ENCODE measurements at places on chromosomes 16 and 17.

- DNase-seq: no peak
Observed at GRCh38 chr16:14365200-14365851, 264.7 kb downstream of the PARN start.

DNA sequence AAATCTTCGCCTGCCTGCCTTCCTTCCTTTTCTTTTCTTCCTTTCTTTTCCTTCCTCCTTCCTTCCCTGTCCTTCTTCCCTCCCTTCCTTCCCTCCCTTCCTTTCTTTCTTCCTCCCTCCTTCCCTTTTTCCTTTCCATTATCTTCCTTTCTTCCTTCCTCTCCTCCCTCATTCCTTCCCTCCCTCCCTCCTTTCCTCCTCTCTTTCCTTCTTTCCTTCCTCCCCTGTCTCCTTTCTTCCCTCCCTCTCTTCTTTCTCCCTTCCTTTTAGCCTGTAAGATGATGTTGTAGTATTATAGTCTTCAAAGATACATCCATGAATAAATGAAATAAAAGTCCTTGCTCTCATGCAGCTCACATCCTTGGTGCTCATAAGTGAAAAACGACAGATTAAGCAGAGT is 539.3 kb downstream of the RBFOX1 start:
- DNase-seq: no peak

DNA sequence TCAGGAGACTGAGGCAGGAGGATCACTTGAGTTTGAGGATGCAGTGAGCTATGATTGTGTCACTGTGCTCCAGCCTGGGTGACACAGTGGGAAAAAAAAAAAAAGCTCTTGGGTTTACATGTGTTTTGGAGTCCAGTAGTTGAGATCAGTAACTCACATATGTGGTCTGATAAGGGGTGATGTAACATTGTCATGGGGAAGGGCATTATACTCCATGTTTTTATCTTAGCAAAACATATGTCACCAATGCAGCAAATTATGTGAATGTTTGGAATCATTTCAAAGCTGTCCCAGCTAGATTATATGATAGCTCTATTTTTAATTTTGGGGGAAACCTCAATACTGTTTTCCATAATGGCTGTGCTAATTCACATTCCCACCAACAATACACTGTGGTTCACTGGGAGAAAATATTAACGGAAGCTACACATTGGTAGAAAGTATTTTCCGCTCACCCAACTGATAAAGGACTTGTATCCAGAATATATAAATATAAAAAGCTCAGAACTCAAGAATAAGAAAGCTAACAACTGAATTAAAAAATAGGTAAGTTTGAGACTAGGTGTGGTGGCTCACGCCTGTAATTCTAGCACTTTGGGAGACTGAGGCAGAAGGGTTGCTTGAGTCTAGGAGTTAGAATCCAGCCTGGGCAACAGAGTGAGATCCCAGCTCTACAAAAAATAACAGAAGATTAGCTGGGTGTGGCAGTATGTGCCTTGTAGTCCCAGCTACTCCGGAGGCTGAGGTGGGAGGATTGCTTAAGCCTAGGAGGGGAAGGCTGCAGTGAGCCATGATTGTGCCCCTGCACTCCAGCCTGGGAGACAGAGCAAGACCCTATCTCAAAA is 224.1 kb upstream of the TBX2 start:
- DNase-seq: no peak

DNA sequence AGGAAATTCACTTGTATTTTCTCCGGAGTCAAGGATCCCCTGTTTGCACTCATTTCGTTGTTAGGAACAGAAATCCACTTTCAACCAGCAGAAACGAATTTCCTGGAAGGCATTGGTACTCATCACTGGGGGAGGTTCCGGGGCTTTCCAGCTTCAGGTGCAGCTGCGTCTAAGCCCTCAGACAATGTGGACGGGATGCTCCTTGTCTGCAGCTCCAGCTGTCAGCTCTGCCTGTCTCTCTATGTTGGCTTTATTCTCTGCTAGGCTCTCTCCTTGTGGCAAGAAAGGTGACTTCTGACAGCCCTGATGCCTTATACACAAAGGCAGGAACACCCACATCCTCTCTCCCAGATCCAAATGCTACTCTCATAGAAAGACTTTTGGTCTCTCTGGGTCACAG is 183.9 kb upstream of the HSBP1 start:
- DNase-seq: no peak

GRCh38 chr17:5832886-5833285 is 237.3 kb upstream of the WSCD1 start:
- no peak for DNase-seq

DNA sequence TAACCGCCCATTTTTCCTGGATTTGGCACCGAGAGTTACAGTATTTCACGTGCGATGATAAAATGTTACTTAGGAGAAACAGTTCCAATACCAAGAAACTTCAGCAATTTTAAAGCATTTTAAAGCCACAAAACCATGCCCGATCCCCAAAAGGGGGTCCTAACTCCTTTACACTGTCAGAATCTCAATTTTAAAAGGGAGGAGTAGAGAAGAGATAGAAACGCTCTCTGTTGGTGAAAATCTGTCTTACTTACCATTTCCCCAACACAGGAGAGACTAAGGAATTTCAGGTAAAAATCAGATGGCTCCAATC is 526 bp upstream of the RNASEK start:
- no peak for DNase-seq

GRCh38 chr16:81551821-81552304 is 107.3 kb downstream of the CMIP start:
- no peak for DNase-seq

DNA sequence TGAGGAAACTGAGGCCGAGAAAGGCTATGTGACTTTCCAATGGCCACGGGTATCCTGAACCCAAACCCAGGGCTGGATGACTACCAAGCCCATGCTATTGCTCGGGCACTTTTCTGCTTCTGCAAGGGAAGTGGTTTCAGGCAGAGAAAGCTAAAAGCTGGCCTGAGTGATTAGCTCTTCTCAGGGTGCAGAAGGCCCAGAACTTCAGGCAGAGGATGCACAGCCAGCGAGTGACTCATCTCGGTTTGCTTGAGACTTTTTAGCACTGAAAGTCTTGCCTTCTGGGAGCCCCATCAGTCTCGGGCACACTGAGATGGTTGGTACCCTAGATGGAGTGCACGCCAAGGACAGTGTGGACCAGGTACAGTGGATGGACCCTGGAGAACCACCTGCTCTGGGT is 129.5 kb upstream of the SDK2 start:
- no peak for DNase-seq

DNA sequence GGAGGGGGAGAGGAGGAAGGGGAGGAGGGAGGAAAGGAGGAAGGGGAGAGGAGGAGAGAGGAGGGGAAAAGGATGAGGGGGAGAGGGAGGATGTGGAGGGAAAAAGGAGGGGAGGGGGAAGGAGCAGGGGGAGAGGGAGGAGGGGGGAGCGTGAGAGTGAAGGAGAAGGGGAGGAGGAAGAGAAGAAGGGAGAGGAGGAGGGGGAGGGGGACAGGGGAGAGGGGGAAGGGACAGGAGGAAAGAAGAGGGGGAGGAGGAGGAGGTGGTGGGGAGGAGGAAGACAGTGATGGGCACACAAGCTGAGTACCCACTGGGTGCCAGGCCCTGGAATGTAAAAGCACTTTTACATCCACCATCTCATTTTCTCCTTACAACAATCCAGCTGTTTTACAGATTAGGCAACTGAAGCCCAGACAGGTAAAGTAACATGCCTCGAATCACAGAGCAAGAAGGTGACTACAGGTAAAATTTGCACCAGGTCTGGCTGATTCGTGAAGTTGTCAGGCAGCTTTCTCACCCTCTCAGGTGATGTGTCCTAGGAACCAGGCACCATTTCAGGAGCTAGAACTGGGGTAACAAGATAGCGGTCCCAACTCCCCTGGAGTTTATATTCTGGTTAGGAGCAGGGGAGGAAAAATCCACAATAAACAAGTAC is 10.0 kb upstream of the LITAF start:
- DNase-seq: no peak

DNA sequence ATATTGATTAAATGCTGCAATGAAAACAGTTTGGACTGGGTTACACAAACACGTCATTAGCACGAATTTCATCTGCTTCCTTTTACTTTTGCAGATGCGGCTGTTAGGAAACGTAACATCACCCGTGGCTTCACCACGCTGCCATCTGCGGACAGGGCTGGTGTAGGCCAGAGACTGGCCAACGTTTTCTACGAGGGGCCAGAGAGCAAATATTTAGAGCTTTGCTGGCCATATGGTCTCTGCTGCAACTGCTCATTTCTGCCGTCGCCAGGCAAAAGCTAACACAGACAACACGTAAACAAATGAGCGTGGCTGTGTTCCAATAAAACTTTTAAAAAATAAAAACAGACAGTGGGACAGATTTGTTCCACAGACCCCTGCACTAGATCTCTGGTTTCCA is 96.6 kb downstream of the ENGASE start:
- DNase-seq: no peak

- DNase-seq: no peak
Observed at GRCh38 chr16:78100112-78100467, 636 bp downstream of the WWOX start.

GRCh38 chr16:56357241-56357764 is 68.0 kb downstream of the AMFR start:
- no peak for DNase-seq

GRCh38 chr16:86019446-86020047 is 120.6 kb downstream of the IRF8 start:
- no peak for DNase-seq

DNA sequence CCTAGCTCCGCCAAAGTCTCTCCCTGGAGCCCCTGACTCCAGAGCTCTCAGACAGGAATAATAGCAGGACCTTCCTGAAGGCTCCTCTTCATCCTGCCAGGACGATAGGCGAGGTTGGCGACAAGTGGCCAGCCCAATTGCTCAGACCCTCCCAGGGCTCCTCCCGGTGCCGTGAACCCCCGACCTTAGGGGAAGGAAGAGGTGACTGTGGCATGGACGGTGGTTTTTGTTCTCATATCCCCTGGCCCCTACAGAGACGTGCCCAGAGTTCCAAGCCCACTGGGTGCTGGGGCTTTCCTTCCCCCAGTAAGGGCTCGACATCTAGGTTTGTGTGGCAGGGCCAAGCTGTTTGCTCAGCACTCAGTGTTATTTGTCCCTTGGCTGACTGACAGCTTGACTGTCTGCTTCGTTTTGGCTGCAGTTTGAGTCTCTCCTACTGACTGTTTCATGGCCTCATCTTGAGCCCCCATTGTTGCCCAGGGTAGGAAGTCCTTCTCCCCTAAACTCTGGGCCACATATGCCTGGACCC is 4.6 kb upstream of the ADCY7 start:
- no peak for DNase-seq

GRCh38 chr17:19513897-19514488 is 19.7 kb upstream of the SLC47A1 start:
- DNase-seq: peak; percentile 47

DNA sequence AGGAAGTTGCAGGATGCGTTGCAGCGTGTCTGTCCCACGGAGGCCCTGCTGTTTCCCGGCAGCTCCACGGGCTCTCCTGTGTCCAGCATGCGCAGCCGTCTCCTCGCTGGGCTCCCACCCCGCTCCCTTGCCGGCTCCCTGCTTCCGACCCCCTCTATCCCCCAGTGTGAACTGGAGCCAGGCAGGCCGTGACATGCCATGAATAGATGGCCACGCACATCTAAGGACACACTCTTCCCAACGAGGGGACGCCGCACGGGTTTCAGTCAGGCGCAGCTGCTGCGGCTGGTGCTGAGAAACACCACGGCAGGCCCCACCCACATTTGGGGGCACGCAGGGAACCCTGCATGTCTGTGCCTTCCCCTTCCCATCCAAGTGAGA is 9.2 kb upstream of the HEXD start:
- DNase-seq: no peak

- no peak for DNase-seq
Observed at GRCh38 chr17:41655611-41656111, 31.3 kb upstream of the KRT17 start.

DNA sequence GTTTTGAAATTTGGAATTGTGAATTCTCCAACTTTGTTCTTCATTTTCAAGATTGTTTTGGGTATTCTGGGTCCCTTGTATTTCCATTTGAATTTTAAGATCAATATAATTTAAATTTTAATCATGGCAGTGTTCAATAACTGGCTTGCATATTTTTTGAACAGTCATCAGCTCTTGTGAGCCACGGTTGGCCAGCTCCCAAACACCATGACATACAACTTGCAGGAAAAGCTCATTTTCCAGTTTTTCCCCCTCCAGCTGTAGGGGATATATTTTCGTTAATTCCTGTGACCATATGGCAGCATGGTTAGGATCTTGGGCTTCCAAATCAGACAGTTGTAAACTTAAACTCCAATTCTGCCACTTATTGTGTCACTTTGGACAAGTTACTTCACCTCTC is 690.1 kb downstream of the WWOX start:
- DNase-seq: no peak

DNA sequence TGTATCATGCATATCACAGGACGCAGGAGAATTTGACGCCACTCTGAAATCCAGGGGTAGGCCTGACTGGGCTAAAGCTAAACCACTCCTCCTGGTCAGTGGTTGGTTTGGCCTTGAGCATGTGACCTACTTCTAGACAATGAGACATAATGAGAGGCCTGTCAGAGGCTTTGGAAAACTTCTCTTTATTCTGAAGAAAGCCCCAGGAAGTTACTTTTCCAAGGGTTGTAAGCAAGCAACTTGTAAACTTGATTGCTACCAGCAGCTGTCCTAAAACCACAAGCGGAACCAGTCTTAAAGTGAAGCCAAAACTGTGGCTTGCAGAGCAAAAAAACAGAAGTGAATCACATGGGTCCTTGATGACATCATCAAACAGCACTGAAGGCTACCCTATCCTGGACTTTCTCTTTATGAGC is 138.2 kb upstream of the COX10 start:
- no peak for DNase-seq

DNA sequence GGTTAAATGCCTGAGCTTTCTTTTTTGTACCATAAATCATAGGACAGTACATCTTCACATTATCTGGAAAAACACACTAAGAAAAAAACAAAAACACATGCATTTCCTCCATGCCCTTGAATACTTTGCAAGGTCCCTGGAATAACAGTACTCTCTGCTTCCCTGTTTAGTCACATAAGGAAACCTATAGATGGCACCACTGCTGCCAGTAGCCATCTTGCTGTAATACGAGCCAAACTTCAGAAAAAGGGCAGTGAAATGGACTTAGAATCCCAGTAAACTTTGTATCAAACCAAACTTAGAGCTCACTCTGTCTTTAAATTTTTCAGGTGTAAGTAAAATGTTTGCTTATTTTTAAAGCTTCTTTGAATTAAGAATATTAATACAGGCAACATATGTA is 435.5 kb downstream of the KCNJ2 start:
- DNase-seq: no peak

- DNase-seq: no peak
Observed at GRCh38 chr17:14575471-14575953, 274.6 kb downstream of the HS3ST3B1 start.
